ENCODE measurements at places on chromosomes 1 and 21. TPM values are rescaled to one million over a fixed set of nuclear protein-coding genes. Genes with fewer than 3 reads are reported as not detected.

Gene GCSAML
- total RNA-seq, result 0.09 TPM

Gene CASZ1
- total RNA-seq, result 4.0 TPM

Gene RHOU
- 1.2 TPM for total RNA-seq

Gene SHISA4
- total RNA-seq, result 0.26 TPM

Gene SPATA46
- not detected for total RNA-seq

Gene LSM10
- 44.0 TPM for total RNA-seq

Gene FAM177B
- total RNA-seq, result not detected

Gene SPATA1
- total RNA-seq, result 0.61 TPM

Gene TMPRSS3
- 99.1 TPM for total RNA-seq

Gene CHRM3
- total RNA-seq, result 0.21 TPM

Gene USP21
- 32.0 TPM for total RNA-seq

Gene AHCYL1
- total RNA-seq, result 82.6 TPM

Gene EBNA1BP2
- 114 TPM for total RNA-seq

Gene TFF2
- not detected for total RNA-seq

Gene NOTCH2NLA
- total RNA-seq, result 19.2 TPM

DNA sequence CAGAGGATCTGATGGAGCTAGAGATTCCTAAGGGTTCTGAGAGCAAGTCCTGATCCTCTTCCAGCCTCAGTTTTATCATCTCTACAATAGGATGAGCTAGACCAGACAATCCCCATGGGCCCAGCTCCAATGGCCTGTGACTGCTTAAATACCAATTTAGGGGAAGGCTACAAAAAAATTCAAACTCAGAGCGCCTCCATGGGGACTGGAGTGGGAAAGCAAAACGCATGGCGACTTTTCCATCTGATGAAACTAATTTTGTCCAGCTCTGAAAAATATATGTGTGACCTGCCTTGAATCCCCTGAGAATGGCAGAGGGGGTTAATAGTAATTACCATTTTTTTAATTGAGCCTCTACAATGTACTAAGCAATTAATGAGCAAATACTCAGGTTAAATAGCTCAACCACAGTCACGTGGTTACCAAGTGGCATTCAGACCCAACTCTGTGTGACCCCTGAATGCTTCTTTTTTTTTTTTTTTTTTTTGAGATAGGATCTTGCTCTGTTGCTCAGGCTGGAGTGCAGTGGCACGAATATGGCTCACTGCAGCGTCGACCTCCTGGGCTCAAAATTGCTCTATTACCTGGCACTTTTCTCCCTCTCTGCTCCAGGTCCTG lies 8.4 kb downstream of the EXTL1 start:
- no peak for DNase-seq

DNA sequence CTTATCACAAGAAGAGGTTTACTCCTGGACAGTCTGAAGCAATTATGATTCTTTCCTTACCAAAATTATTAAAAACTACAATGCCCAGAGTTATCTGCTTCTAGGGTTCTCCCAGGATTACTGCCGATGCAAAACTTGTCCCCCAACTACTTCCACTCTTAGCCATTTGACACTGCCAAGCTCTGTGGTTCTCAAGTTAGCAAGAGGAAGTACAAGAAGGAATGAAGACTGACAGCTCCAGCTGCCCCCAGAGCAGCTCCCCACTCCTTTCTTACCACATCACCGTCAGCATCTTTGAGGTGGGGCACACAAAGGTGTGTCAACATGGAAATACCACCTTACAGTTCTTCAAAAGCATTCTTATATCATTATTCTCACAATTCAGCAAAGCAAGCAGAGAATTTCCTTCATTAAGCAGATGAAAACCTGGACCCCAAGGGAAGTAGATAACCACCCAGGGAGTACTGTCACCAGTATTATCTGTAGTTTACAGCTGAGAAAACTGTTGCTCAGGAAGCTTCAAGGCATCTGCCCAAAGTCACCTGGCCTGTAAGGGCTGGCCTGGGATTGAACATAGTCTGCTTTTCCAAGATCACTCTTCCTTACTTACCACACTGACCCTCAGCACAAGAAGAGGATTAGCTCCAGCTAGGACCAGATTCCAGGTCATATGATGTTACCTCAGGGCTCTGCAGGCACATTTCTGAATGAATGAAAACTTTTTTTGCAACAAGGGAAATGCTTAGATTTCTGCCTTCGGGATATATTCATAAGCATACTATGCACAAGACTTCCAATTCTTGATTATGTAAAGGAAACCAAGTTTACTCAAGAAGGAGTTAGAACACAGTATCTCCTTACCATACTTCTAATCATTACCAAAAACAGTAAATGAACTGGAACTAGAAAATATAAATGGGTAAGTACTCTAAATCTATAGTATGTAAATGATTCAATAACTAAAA lies 9.3 kb downstream of the PSMG1 start:
- DNase-seq, result no peak

DNA sequence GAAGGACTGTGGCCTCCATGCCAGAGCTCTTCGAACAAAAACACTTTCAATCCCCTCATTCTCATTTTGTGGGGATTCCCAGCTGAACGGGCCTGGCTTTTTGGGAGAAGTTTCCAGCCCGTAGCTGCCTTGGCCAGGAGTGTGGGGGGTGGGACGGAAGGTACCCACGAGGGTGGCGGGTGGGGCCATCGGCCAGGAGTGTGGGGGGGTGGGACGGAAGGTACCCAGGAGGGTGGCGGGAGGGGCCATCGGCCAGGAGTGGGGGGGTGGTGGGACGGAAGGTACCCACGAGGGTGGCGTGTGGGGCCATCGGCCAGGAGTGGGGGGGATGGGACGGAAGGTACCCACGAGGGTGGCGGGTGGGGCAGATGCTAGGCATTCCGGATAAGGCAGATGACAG lies 71.7 kb upstream of the ZBTB18 start:
- no peak for DNase-seq

- peak; percentile 59 for DNase-seq
Observed at GRCh38 chr1:172647110-172647564, 11.8 kb upstream of the FASLG start.

DNA sequence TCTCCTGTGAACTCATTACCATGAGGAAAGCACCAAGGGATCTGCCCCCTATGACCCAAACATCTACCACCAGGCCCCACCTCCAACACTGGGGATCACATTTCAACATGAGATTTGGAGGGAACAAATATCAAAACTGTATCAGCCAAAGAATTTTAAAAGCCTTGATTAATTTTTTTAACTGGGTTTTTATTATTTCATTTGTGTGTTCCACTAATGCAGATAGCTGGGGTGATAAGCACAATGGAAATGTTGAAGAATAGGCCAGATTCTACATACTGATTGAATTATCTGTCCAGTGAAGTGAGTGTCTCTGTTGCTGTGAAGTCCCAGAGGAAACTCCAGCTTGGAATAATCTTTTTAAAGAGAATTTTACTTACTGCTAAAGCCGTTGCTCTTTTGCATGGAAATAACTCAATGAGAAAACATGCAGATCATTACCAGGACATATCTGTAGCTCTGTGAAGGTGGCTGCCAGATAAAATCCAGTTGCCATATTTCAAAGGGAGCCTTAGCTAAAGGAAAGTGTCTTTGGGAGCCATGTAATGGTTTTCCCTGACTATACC lies 44.4 kb upstream of the DHCR24 start:
- no peak for DNase-seq

- DNase-seq, result no peak
Observed at GRCh38 chr1:115677565-115677964, 35.8 kb downstream of the VANGL1 start.

DNA sequence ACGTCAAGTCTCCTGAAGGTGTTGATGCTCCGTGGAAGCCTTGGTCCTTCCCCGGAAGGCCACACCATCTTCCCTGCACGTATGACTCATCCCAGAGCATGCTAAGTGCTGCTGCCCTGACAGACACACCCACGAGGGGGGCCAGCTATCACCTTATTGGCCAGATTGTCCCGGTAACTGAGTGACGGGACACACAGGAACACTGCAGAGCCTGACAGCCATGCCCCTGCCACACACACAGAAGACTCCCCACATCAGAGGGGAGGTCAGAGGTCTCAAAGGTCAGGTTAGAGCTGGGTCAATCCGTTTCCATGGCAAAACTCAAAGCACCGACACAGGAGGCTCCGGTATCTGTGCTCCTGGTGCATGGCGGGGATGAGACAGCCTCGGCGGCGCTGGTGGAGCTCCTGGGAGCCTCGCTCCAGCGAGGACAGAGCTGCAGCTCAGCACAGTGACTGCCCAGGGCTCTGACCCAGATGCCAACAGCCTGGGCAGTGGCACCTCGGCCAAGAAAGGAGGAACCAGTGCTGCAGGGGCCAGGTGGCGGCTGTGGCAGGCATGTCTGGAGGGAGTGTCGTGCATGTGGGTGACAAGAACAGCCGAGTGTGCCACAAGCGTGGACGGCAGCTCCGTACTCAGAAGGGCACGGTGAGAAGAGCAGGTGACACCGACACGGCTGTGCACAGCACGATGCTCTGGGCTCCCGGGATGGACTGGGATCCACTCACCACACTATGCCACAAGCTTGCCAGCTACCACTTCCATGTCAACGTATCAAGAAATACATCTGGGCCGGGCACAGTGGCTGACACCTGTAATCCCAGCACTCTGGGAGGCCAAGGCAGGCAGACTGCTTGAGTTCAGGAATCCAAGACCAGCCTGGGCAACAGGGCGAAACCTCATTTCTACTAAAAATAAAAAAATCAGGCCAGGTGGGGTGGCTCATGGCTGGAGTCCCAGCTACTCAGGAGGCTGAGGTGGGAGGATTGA lies 14.8 kb upstream of the TMEM240 start:
- no peak for DNase-seq

GRCh38 chr21:20647607-20648006 lies 350.6 kb upstream of the NCAM2 start:
- no peak for DNase-seq

DNA sequence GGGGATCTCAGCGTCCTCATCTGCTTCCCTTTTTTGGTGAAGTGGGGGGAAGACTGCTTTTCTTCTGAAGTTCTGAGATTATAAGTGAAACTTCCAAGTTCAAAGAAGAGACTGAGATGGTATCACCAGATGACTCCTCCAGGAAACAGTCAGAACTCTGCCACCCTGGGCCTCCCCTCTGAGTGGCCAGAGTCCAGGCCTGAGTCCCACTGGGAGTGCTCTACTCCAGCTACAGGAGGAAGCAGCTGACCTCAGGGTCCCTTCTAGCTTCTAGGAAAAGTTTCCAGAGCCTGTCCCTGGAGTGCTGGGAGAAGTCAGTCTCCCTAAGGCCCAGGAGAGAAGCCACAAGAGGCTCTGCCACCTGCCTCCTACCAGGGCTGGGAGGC lies 104.7 kb downstream of the CASZ1 start:
- peak; percentile 64 for DNase-seq

GRCh38 chr1:230857822-230858221 lies 10.5 kb downstream of the C1orf198 start:
- DNase-seq, result no peak

DNA sequence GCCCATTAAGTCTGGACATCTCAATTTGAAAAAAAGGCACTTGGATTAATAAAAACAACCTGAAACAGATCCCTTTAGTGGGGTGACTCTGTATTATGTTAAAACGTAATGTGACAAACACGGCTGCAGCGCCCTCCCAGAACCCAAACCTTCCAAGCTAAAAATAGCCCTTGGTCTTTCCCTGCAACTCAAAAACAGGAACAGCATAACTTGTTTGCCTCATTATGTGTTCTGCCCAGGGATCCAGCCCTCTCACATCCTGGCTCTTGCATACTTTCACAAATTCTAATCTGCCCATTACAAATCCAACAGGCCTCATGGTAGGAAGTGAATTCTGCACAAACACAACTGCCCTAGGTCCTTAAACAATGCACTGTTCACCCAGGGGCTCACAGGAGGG lies 94.7 kb upstream of the GADD45A start:
- DNase-seq, result no peak

DNA sequence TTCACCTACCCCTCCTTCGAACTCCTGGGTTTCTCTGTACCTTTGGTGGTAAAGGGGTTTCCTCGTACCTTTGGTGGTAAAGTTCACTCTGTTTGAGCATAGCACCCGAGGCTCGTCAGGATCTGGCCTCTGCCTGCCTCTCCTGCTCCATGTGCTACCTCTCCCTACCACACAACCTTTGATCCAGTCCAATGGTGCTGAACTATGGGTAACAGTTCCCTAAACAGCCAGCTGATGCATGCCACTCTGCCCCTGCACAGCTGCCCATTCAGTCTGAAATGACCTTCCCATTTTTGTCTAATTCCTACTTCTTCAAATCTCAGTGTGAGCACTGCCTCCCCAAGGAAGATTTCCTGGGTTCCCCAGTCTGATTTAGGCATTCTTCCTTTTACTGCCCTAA lies 14.0 kb downstream of the OVAAL start:
- no peak for DNase-seq

DNA sequence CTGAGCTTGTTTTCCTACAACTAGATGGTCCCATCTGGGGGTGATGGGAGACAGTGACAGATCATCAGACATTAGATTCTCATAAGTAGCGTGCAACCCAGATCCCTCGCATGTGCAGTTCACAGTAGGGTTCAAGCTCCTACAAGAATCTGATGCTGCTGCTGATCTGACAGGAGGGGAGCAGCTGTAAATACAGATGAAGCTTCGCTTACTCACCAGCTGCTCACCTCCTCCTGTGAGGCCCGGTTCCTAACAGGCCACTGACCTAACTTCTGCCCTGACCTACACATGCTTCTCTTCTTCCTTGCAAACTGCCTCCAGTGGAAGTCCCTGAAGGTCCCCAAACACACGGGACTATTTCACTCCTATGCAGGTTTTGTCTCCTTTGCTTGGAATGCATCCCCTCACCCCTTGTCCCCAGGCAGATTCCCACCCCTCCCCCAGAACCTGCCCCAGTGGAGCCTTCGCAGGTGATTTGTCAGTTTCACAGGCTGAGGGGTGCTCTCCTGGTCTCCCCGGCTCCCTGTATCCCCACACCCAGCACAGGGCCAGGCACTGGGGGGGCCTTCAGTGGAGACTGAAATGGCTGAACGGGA lies 5.7 kb upstream of the ZBTB48 start:
- no peak for DNase-seq

GRCh38 chr1:2548068-2548589 lies 8.0 kb upstream of the TNFRSF14 start:
- DNase-seq, result peak; percentile 93

- no peak for DNase-seq
Observed at GRCh38 chr21:38295997-38296764, 39.4 kb downstream of the KCNJ15 start.

DNA sequence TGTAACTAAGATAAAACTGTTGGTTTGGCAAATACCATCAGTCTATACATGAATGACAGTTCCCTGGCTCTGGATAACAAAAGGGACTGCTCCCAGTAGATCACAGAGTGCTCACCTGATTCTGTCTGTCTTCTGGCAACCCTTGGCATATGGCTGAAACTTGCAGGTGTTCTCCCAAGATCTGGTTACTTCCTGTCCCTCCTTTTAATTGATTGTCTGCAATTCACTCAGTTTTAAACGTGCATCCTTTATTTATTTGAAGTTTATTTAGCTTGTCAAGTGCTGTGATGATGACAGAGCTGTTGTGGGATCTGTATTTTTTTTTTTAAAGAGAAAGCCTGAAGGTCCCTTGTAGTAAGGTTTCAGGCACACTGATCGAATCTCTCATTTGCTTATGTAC lies 3.4 kb downstream of the KCNA3 start:
- peak; percentile 19 for DNase-seq

DNA sequence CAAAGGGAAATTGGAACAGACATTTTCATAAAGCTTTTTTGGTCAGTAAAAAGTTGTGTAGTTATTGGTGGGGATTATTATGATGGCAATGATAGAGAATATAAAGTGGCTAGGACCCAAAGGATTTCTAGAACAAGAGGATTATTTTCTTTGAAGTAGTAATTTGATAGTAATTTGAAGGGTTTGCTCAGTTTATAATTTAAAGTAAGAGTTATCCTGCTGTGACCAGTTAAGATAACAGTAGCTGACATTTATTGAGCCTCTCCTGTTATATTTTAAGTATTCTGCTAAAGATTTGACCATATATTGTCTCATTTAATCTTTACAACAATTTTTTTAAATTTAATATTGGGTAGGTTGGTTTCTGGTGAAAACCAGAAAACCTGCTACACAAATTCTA lies 14.7 kb downstream of the CAPZA1 start:
- DNase-seq, result no peak
